ENCODE measurements at places on chromosomes 12 and 14. TPM values are rescaled to one million over a fixed set of nuclear protein-coding genes. Genes with fewer than 3 reads are reported as not detected.

The RHEBL1 gene
- total RNA-seq: 1.5 TPM

The PRB2 gene
- not detected for total RNA-seq

The SLCO1C1 gene
- total RNA-seq: 0.92 TPM

The L3HYPDH gene
- total RNA-seq: 17.9 TPM

The NEUROD4 gene
- total RNA-seq: not detected

The SAMD15 gene
- 2.8 TPM for total RNA-seq

The HOXC12 gene
- total RNA-seq: not detected

The ANKS1B gene
- 4.0 TPM for total RNA-seq

The ENTPD5 gene
- 12.1 TPM for total RNA-seq

The CMA1 gene
- total RNA-seq: 2.4 TPM

The TSPAN8 gene
- 15.3 TPM for total RNA-seq

The NXPH4 gene
- total RNA-seq: not detected

The LRRC43 gene
- total RNA-seq: 4.2 TPM

The DPF3 gene
- total RNA-seq: 0.59 TPM

The EAPP gene
- 28.8 TPM for total RNA-seq

The NKX2-1 gene
- 180 TPM for total RNA-seq

The SLC17A8 gene
- not detected for total RNA-seq

The GPR84 gene
- total RNA-seq: 0.65 TPM

The SCN8A gene
- 0.53 TPM for total RNA-seq

The RAD51AP1 gene
- 3.7 TPM for total RNA-seq

The TSPAN19 gene
- total RNA-seq: 6.6 TPM

The TMEM229B gene
- 6.4 TPM for total RNA-seq

The NUP107 gene
- total RNA-seq: 30.2 TPM

The ZNF664 gene
- total RNA-seq: 84.2 TPM
